ENCODE measurements at places on chromosomes 11 and 22.

DNA sequence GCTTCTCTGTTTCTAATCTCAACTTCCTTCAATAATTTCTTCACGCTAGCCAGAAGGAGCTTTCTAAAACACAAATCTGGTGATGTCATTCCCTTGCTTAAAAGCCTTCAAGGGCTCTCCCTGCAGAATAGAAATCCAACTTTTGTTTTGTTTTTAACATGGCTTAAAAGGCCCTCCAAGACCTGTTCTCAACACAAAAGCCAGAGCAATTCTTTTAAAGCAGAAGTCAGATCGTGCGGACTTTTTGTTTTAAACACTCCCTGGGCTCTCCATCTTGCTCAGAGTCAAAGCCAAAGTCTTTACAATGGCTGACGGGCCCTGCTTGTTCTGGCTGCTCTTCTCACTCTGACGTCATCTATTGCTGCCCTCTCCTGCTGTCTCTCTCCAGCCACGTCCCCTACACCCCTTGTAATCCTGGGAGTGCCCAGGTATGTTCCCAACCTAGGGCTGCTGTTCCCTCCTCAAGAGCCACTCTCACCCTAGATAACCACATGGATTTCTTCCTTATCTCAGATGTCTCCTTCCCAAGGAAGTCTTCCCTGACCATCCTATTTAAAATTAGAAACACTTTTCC, 22.5 kb downstream of the TECTA start:
- DNase-seq = no peak

DNA sequence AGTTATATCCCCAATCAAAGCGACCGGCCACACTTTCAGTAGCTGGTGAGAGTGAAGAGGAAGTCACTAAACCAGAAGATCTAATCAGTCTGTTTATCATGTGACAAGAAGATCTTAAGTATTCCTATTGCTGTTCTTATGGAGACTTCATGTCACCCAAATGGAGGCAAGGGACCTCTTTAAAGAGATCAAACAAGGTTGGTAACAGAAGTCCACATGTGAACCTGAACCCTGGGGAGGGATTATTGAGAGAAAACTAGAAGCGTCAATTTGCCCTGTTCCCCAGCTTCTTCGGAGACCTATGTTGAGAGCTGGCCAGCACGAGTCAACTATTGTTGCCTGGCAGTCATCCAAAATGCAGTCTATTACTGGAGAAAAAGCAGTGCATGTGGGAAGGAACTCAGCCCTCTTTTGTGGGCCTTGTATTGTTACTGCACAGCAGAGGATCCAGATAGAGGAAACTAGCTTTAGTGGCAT, 76.9 kb upstream of the CTSC start:
- peak; percentile 36 for DNase-seq

DNA sequence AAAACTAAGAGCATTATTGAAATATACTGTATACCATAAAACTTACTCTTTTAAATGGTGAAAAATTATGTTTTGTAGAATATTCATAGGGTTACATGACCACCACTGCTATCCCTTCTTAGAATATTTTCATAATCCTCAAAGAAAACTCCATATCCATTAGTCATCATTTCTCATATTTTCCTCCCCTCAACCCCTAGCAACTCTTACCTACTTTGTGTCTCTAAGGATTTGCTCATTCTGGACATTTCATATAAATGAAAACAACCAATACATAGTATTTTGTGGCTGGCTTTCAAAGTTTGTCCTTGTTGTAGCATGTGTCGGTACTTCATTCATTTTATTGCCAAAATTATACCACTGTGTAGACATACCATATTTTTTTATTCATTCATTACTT, 863.8 kb downstream of the KCNA4 start:
- no peak for DNase-seq

DNA sequence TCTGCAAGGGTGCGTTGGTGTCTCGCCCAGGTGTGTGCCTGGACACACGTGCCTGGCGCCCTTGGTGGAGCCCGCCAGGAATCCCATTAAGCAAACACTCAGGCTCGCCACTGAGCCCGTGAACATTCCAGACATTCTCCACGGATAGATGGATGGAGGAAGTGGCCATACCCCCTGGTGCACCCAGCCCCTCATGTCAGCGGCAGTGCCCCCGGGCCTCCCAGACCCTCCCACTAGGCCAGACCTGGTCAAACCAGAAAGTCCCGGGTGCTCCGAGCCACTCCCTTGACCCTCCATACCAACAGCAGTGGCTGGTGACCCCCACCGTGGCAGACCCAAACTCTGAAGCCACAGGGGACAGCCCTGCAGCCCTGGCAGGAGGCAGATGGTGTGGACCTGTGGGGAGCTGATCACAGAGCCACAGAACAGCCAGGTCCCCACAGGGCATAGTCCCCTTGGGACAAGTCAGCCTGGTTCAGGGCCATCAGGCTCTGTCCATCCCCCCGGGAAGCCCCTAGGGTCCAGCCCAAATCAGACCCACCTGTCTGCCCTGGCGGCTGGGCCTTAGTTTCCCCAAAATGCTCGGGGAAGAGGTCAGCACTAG, 1.9 kb downstream of the EPS8L2 start:
- DNase-seq = no peak

DNA sequence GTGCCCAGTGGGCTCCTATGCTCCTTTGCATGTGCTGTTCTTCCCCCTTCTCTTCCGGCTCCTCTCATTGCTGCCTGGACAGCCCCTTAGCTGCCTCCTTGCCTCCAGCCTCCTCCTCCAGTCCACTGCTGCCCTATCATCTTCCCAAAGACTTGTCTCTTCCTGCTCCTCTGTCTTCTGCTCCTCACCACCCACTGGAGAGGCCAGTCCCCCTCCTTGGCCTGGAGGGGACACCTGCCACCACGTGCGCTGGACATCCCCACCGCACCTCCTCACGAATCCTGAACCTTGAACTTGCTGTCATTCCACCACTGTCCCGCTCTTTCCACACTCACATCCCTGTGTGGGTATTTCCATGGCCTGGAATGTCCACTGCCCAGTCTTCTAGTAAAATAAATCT, 49.8 kb downstream of the MICAL2 start:
- no peak for DNase-seq

GRCh38 chr11:133222425-133223330, 309.6 kb downstream of the OPCML start:
- no peak for DNase-seq

DNA sequence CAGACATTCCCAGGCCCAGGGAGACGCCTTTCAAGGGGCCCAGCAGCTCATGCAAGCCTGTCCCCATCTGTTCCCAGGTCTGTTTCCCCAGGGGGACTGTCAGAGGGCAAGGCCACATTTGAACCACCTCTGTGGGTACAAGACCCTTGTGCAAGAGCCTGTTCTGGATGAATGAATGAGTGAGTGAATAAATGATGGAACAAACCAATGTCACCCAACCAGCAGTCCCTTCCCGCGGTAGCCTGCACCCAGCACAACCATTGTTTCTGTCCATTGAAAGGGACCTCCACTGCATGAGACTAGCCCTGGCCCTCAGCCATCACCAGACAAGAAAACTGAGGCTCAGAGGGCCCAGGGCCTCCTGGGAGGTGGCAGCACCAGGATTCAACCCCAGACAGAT, 69.7 kb upstream of the TCF20 start:
- DNase-seq = no peak

- DNase-seq = no peak
Observed at GRCh38 chr11:28223577-28223976, 115.4 kb downstream of the METTL15 start.

DNA sequence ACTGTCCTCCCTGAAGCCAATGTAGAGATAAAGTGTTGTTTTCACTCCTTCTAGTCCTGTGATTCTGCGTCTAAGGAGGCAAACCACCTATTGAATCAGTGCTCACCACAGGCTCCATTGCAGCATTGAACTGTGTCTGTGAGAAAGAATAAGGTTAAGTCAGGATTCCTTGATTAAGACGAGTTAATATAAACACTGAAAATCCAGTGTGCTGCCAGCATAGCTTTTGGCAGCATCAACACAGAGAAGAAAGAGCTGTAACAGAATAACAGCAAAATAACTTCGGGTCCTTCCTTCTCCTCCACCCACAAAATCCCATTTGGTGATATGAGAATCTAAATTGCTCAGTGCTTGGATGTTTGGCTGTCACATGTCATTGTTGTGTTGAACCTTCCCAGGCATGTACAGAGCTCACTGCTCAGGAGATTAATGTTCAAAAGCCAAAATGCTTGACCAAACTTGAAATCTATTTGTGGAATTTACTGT, 185.2 kb upstream of the DDI1 start:
- DNase-seq = no peak

DNA sequence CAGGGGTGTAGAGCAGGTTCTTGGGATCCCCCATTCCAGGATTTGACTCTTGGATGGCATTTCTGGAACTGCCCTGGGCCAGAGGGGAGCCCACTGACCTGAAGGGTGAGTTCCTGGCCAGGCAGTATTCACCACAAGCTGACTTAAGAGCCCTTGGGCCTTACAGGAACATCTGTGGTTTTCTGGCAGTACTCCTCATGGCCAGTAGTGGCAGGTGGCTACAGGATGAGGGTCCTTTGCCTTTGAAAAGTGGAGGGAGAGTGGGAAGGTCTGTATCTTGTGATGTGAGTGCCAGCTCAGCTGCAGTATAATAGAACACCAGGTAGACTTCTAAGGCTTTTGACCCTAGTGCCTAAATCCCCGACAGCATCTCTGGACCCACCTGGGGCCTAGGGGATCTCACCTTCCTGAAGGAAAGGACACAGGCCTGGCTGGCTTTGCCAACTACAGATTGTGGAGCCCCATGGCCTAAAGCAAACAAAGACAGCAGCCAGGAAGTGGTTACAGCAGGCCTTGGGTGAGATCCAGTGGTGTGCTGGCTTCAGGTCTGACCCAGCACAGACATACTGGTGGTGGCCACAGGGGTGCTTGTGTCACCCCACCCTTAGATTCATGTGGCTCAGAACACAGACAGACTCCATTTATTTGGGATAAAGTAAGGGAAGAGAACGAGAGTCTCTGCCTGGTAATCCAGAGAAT, 9.0 kb downstream of the OR51S1 start:
- no peak for DNase-seq

DNA sequence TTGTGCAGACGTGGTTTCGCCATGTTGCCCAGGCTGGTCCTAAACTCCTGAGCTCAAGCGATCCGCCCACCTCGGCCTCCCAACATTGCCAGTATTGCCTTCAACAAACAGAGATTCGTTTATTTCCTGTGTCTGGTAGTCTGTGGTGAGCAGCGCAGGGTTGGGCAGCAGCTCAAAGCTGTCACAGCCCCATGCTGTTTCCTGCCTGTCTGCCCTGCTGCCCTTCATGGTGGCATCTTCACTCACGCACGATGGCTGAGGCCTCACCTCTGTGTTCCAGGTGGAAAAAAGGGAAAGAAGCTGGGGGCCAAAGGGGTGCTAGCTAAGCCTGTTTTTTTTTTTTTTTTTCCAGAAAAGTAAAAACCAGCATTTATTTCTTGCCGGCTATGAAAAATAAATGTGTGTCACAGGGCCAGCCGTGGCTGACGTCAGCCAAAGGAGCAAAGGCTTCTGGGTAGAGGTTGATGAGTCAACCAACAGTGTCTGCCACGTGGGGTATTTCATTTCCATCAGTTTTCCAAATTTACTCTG, 28.8 kb downstream of the TBC1D22A start:
- DNase-seq = peak; percentile 87

DNA sequence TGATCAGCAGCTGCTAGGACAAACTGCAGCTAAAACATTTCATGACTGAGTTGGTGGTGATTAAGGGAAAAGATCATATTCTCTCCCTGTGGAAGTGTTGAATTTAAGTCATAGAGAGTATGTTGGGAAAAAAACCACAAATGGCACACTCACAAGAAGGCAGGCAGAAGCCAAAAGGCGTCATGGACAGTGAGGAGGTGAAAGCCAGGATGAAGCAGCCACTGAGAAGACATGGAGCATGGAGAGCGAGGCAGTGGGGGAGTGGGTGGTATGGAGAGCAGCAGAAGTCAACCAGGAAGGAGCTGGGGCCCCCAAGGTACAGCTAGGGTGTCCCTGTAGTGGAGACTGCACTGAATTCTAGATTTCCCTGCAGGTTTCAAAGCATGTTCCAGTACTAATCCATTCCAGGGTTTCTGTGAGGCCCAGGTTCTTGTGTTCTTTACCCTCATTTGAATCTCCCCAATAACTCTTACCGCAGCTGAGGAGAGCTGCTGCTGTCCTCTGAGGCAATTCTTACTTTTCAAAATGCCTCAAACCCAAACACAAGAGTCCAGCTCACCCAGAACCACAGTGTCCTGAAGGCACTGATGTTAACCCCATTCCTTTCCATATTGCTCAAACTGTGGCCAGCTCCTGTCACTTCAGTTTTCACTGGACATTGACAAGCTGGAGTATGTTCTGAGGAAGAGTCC, 191.8 kb upstream of the E2F8 start:
- DNase-seq = no peak

GRCh38 chr11:101439488-101439887, 144.3 kb downstream of the TRPC6 start:
- DNase-seq = no peak

DNA sequence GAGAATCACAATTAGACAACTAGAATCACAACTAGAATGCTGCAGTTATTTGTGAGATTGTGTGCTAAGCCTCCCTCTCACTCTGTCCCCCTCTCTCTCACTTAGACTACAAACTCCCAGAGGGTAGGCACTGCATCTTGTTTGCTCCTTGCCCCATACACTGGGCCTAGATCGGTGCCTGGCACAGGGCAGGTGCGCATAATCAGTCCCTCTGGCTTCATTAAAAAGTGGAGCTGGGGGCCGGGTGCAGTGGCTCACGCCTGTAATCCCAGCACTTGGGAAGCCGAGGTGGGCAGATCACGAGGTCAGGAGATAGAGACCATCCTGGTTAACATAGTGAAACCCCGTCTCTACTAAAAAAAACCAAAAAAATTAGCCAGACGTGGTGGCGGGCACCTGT, 456.8 kb downstream of the MIAT start:
- no peak for DNase-seq

GRCh38 chr11:117748771-117749540, 48.1 kb downstream of the DSCAML1 start:
- DNase-seq = no peak

DNA sequence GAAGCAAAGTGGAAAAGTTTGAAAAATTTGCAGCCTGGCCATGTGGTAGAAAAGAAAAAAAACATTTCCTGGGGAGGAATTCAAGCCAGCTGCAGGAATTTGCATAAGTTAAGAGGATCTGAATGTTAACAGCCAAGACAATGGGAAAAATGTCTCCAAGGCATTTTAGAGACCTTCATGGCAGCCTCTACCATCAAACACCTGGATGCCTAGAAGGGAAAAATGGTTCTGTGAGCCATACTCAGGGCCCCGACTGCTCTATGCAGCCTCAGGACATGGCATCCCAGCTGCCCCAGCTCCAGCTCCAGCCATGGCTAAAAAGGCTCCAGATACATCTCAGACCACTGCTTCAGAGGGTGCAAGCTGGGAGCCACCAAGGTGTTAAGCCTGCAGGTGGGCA, 149.1 kb upstream of the SOX6 start:
- no peak for DNase-seq

Measured in CD4-positive, alpha-beta T cell treated with Interleukin-1 beta for 1 hour (primary cell).